Fibroblast of skin of abdomen (primary cell): ENCODE measurements at places on chromosomes 6 and 20.

GRCh38 chr20:36152261-36152660 is 2.3 kb upstream of the EPB41L1 start:
- no peak for DNase-seq

- peak; percentile 78 for DNase-seq
These were observed 33.8 kb upstream of the SLC22A23 start for GRCh38 chr6:3490625-3490980.

GRCh38 chr20:10415013-10415650 is 18.9 kb downstream of the MKKS start:
- no peak for DNase-seq

- DNase-seq = no peak
These were observed 187.5 kb downstream of the BACH2 start for GRCh38 chr6:90109141-90109540.

DNA sequence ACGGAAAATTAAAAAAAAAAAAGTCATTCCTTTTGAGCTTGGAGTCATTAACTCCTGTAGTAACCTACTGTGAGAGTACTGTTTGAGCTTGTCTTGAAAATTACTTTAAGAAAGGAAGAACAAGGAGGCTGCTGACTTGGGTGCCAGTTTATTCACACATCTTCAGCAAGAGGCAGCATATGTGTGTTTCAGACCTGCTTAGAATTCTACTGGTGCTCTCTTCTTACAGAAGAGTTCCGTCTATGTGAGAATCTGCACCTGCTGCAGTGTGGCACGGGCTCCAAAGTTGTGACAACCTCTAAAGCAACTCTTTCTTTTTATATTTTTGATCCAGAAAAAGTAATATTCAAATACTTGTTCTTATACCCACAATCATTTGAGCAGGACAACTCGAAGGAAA is 117.4 kb upstream of the SOX4 start:
- no peak for DNase-seq

DNA sequence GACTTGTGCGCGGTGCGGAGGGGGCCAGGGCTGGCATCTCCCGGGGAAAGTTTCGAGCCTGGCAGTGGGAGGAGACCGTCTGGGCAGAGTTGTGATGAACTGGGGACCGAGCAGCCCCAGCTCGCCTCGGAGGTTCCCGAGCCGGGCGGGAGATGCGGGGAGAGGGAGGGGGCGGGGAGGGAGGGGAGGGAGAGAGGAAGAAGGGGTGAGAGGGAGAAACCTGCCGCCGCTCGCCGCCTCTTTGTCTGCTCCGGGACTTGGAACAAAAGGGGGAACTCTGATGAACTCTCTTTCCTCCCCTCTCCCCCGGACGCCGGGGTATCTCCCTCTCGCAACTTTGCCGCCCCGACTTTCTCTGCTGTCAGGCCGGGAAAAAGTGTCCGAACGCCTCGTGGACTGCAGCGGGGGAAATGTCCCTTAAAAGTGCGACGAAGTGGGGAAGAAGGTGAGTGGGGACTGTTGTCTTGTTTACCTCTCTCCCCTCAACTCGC is 72.7 kb downstream of the SOX4 start:
- no peak for DNase-seq

DNA sequence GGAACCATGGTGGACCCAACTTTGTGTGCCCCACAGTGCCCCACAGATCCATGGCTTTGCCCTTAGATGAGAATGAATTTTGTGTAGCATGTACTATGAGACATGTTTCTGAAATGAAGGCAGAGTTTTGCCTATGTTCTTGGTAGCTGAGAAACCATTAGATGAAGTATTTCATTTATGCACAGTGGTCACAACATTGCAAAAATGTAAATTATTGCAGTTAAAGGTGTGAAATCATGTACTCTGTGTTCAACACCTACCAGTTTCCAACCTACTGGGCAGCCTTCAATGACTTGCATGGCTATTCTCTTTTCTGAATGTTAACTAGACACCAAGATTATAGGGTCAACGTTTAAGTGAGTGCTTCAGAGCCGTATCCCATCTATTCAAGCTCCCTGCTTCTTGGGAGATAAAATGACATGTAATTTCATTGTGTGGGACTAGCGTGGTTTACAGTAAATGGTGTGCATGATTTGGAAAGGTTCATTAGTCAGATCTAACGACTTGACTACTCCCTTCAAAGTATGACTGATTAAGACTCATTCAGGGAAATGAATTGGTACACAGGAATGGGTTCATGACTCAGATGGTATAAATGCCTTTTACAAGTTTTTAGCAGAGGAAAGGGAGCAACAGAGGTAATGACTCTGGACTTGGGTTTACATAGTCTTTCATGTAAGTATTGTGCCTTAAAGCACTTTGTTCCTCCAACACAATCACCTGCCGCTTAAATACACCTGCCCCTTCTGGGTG is 106.1 kb upstream of the AKIRIN2 start:
- peak; percentile 71 for DNase-seq

- no peak for DNase-seq
These were observed 83.1 kb downstream of the THBS2 start for GRCh38 chr6:169170583-169170955.
